ENCODE measurements at places on chromosomes 11 and 22. TPM values are rescaled to one million over a fixed set of nuclear protein-coding genes. Genes with fewer than 3 reads are reported as not detected.

GRCh38 chr11:111086058-111086457, 159.5 kb upstream of the POU2AF2 start:
- no peak for DNase-seq

- no peak for DNase-seq
Observed at GRCh38 chr11:62267050-62267449, 2.9 kb upstream of the SCGB2A2 start.

GRCh38 chr11:17646451-17647145, 72.8 kb upstream of the MYOD1 start:
- no peak for DNase-seq

DNA sequence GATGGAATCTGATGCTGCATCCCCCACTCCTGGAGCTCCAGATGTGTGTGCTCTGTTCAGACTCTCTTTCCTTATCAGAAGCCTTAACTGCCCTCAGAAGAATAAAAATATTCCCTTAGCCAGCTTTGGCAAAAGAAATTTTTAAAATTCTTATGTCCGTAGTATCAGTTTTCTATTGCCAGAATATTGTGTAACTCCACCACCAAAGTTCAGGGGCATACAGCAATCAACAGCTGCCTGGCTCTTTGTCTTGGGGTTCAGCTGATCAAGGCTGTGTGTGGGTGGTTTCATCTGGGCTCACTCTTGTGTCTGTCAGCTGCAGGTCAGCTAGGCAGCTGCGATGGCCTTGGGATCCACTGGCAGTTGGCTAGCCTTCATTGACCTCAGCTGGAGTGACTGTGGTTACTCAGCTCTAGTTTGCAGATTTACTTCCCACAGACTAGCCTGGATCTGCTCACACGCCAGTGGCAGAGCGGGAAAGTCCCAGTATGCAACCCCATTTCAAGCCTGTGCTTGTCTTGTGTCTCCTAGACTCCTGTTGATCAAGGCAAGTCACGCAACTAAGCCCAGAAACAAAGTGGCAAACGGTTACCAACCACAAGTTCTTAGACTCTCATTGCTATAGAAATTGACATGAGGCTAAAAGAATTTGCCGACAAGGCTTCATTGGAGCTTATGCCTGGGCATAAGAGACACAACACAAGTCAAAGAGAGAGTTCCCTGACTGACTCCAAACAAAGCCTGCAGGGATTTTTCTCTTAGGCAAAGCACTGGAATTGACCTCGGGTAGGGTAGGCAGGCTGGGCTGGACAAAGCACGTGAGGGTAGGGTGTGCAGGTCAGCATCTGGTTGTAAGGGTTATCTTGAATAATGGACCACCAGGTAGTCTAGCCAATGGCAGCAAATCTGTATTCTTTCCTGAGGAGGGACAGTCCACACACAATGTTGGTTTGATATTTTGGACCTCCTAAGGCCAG, 7.5 kb downstream of the TMEM138 start:
- DNase-seq = peak; percentile 86

GRCh38 chr11:77176996-77177395, 49.0 kb downstream of the MYO7A start:
- DNase-seq = no peak

DNA sequence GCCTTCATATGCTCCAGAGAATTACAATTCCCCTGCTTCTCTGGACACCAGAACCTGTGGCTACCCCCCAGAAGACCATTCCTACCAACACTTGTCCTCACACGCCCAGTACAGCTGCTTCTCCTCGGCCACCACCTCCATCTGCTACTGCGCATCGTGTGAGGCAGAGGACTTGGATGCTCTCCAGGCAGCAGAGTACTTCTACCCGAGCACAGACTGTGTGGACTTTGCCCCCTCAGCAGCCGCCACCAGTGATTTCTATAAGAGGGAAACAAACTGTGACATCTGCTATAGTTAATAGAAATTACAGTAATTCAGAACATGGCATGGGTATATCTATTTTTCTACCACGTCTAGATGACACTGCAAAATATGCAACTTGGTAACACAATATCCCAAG, 9.8 kb downstream of the POU2AF3 start:
- no peak for DNase-seq

- DNase-seq = peak; percentile 37
Observed at GRCh38 chr22:47198801-47199251, 436.4 kb downstream of the TBC1D22A start.

Gene MS4A15
- total RNA-seq = not detected

All from ovary (tissue), 10 donors.